ENCODE measurements at places on chromosomes 13 and 19. TPM values are rescaled to one million over a fixed set of nuclear protein-coding genes. Genes with fewer than 3 reads are reported as not detected.

GRCh38 chr19:44746946-44747738 is 1.4 kb upstream of the BCL3 start:
- DNase-seq: peak; percentile 95

DNA sequence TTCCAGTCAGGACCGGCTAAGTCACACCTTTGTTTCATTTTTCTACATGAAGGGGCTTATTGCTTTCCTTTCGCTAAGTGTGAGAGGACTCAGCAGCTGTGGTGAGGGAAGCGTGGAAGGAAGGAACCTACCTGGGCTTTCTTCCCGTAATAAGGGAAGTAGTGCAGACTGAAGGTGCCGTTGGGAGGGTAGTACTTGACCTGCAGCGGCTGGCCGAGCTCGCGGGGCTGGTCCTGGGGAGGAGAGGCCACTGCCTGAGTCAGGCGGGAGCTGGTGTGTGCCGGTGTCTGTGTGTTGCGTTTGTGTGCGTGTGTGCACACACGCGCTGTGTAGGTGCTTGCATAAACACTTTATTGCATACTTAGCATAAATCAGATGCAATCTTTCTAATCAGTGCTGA is 7.7 kb downstream of the ATP4B start:
- DNase-seq: no peak

- DNase-seq: no peak
Observed at GRCh38 chr19:52520013-52520412, 7.5 kb upstream of the ZNF808 start.

- DNase-seq: no peak
Observed at GRCh38 chr13:48748681-48749080, 95.0 kb downstream of the CYSLTR2 start.

- DNase-seq: no peak
Observed at GRCh38 chr13:95352486-95352885, 51.2 kb upstream of the ABCC4 start.

DNA sequence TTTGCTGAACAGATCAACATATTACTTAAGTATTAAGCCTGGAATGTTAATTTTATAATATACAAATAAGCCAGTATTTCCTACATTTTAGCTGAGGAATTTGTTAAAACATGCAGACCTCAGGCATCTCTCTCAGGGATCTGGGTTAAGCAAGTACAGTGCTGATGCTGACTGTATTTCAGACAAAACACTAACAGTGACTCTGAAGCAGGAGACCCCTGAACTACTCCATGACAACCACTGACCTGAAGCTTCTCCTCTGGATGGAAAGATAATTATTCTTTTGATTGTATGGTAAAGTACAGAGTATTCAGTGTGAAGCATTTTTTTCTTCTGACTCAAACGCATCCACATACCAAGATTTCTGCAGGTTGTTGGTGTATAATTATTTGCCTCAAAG is 680.8 kb downstream of the LIG4 start:
- DNase-seq: no peak

GRCh38 chr19:55273978-55274707 is 5.8 kb downstream of the HSPBP1 start:
- no peak for DNase-seq

- DNase-seq: no peak
Observed at GRCh38 chr19:16384688-16385087, 60.1 kb downstream of the KLF2 start.

DNA sequence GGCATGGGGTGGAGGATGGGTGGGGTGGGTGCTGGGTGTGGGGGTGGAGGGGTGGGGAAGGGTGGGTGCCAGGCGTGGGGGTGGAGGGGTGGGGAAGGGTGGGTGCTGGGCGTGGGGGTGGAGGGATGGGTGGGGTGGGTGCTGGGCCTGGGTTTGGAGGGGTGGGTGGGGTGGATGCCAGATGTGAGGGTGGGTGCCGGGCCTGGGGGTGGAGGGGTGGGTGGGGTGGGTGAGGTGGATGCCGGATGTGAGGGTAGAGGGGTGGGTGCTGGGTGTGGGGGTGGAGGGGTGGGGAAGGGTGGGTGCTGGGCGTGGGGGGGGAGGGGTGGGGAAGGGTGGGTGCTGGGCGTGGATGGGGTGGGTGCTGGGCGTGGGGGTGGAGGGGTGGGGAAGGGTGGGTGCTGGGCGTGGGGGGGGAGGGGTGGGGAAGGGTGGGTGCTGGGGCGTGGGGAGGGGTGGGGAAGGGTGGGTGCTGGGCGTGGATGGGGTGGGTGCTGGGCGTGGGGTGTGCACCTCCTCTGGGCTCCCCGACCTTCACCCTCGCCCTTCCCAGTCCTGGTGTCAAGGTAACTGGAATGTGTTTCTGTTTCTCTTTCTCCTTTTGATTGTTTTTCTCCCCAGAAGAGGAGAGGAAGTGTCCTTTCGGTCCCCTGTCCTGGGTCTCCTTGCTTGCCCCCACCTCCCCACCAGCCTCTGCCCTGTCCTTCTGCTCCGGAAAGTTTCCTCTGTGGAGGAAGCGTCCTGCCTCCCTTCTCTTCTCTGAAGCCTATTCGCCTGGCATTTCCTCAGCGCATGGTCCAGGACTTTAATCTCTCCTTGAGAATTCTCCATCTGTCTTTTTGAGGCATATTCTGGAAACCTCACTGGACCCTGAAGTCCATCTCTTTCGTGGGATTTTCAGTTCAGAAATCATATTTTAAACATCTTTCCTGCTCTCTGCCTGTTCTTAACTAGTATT is 22.9 kb upstream of the CFAP97D2 start:
- no peak for DNase-seq

DNA sequence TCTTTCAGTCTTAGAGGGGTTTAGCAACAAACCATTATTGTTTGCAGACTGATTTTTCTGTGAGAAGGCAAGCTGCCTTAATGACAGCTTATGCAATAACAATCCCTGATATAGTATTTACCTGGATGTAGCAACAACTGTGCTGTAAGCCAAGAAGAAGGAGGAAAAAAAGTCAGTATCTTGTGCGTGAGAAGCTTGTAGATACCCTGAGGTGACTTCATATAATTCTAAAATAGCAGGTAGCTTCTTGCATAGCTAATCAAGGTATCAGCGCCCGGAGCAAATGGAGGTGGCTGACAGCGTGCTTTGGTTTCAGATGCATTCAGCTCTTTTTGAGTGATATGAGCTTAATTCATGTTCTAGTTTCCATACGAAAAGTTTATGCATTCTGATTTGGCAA is 309.8 kb downstream of the KLF5 start:
- DNase-seq: no peak

DNA sequence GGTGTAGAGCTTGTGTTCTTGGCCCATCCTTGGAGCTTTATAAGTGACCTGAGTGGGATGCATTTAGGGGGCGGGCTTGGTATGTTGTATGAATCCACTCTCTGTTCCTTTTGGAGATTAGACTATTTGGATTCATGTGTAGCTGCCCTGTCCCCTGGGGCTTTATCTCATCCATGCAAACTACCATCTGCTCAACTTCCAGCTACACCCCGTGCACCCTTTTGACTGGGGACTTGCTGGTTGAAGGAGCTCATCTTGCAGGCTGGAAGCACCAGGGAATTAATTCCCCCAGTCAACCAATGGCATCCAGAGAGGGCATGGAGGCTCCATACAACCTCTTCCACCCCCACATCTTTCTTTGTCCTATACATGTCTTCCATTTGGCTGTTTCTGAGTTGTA is 6.1 kb downstream of the CLEC4M start:
- no peak for DNase-seq

- no peak for DNase-seq
Observed at GRCh38 chr13:43424412-43424811, 362.4 kb downstream of the ENOX1 start.

- DNase-seq: no peak
Observed at GRCh38 chr13:61383111-61383510, 32.5 kb downstream of the PCDH20 start.

DNA sequence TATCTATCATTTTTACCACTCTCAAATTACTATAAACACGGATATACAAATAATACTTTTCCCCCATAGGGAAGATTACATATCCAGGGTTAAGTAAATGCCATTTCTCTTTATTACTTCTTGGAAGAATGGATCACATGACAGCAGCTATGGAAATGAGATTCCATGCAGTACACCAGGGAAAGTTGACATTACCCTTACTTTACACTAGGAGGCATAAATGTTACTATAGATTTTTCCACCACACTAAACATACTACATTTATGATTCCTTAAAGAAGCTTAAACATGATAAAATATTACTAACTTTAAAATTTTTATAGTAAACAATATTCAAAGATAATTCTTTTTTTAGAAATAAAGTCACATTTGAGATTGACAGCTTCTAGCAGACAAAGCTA is 611.4 kb downstream of the PCDH9 start:
- DNase-seq: no peak

GRCh38 chr13:22120646-22121045 is 449.8 kb downstream of the FGF9 start:
- DNase-seq: no peak

GRCh38 chr19:51282335-51282734 is 29.1 kb upstream of the IGLON5 start:
- DNase-seq: no peak

DNA sequence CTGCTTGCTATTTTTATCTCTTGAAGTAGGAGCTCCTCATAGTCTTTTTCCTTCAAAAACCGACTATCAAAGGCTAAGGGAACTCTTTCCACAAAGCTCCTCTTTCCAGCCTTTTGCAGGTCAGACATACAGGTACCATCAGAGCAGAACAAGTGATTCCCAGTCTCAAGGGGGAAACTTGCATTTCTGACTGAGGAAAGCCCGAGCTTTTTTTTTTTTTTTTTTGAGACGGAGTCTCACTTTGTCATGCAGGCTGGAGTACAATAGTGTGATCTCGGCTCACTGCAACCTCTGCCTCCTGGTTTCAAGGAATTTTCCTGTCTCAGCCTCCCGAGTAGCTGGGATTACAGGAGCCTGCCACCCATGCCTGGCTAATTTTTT is 32.0 kb downstream of the RUBCNL start:
- DNase-seq: no peak

DNA sequence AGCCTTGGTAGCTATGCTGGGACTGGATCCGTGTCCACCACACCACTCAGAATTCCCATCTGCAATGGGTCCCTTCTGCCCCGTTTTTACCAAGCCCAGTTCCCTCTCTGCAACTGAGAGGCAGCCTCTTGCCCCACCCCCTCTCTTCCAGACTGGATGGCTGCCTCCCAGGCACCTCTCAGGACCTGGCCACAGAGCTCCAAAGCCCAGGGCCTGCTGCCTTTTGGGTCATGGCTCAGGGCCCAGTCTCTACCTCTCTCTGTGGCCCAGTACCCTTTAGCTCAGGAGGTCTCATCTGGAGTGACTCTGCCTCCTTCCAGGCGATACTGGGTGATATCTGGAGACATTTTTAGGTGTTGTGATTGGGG is 10.3 kb upstream of the ZBTB7A start:
- DNase-seq: no peak

DNA sequence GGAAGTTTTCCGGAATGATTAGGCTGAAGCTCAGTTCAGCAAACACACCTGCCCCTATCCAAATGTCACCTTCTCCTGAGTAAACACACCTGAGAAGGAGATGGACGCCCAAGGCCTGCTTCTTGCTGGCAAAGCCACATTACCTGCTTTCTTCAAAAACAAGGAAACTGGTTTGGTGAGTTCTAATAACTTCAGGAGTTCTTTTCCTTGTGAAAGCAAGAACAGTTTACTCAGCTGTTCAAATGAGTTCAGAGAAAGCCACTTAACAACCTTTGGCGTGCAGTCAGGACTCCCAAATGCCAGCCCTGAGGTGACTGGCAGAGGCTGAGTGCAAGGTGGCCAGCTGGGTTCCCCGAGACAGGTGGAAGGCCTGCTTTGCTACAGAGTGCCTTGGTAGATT is 160.5 kb downstream of the STK24 start:
- DNase-seq: no peak

- DNase-seq: no peak
Observed at GRCh38 chr13:113186061-113186900, 22.2 kb downstream of the PCID2 start.

DNA sequence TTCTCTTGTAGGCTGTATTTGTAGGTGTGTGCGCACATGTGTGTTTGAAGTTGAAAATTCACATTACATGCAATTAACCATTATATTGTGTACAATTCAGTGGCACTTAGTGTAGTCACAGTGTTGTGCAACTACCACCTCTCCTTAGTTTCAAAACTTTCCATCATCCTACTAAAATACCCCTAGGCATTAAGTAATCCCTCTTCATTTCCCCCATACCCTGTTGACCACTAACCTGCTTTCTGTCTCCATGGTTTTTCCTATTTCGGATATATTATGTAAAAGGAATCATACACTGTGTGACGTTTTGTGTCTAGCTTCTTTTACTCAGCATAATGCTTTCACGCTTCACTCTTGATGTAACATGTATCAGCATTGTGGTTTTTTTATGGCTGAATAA is 16.1 kb downstream of the LSM14A start:
- no peak for DNase-seq

- DNase-seq: no peak
Observed at GRCh38 chr19:43589678-43590077, 6.3 kb downstream of the IRGQ start.

DNA sequence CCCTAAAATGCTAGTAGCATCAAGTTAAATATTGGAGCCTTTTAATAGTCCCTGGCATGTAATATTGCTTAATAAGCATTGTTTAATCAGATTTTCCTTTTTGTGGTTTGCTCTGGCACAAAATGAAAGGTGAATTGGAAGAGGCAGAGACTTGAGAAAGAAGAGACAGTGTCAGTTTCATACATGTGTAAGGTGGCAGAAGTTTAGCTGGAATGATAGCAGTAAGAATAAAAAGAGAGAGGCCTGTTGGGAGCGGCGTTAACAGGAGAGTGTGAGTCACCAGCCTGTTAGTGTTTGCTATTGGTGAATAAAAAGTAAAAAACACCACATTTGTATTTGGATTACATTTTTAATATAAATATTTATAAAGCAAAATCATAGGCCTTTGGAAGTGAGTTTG is 145.3 kb downstream of the PDS5B start:
- no peak for DNase-seq

- peak; percentile 62 for DNase-seq
Observed at GRCh38 chr13:51971520-51972426, 39.5 kb downstream of the ATP7B start.

GRCh38 chr13:102609696-102610095 is 12.9 kb downstream of the TPP2 start:
- DNase-seq: no peak

DNA sequence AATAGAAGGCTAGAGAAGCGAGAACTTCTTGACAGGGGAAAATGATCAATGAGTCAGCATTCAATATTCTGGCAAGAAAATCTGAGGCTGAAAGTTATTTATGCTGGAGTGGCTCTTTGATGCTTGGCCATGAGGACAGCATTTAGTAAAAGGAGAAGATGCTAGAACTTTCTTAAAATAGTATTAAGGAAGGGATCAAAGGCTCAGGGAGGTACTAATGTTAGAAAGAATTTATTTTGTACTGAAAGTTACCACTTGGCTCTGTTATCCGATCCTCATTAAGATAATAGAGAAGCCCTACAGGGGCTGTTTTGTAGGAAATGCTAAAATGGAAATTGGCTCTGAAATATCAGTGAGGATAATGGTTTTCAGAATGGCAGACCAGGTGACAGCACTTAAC is 1774.6 kb upstream of the PCDH20 start:
- no peak for DNase-seq

GRCh38 chr13:95552208-95552538 is 347 bp upstream of the CLDN10 start:
- no peak for DNase-seq

- DNase-seq: no peak
Observed at GRCh38 chr19:43416951-43417623, 2.4 kb downstream of the TEX101 start.

The AMH gene
- 14.3 TPM for total RNA-seq

The GPR12 gene
- total RNA-seq: not detected

The BLOC1S3 gene
- total RNA-seq: 16.9 TPM

The KIR2DL4 gene
- not detected for total RNA-seq

The KCNN1 gene
- total RNA-seq: not detected

The PLEKHF1 gene
- total RNA-seq: 36.1 TPM

The ZNF730 gene
- 2.4 TPM for total RNA-seq

The KEAP1 gene
- total RNA-seq: 80.1 TPM

The ACP5 gene
- total RNA-seq: 1.3 TPM

The CEACAM8 gene
- not detected for total RNA-seq

The FGF9 gene
- not detected for total RNA-seq

Measured in osteocyte (in vitro differentiated cells).